PC-3 (cell line): ENCODE measurements at places on chromosomes 6 and 20. TPM values are rescaled to one million over a fixed set of nuclear protein-coding genes. Genes with fewer than 3 reads are reported as not detected.

DNA sequence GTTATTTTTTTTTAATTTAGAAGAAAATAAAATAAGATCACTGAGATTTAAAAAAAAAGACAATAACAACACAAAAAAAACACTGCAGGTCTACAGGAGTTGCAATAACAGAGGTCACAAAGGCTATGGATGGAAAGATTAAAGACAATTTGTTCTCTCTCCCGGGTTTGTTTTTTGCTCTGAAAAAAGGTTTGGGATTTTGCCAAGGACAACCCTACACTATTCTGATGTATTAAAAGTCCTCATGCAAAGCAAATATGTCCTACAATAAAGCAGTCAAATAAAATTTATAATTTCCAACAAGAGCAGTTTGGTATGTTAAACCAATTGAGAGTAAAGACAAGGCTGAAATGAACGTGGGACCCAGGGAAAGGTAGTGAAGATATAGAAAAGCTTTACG lies 55.6 kb downstream of the PTPRK start:
- DNase-seq, result no peak

OPRM1 gene
- total RNA-seq, result not detected in 2 replicates

DNA sequence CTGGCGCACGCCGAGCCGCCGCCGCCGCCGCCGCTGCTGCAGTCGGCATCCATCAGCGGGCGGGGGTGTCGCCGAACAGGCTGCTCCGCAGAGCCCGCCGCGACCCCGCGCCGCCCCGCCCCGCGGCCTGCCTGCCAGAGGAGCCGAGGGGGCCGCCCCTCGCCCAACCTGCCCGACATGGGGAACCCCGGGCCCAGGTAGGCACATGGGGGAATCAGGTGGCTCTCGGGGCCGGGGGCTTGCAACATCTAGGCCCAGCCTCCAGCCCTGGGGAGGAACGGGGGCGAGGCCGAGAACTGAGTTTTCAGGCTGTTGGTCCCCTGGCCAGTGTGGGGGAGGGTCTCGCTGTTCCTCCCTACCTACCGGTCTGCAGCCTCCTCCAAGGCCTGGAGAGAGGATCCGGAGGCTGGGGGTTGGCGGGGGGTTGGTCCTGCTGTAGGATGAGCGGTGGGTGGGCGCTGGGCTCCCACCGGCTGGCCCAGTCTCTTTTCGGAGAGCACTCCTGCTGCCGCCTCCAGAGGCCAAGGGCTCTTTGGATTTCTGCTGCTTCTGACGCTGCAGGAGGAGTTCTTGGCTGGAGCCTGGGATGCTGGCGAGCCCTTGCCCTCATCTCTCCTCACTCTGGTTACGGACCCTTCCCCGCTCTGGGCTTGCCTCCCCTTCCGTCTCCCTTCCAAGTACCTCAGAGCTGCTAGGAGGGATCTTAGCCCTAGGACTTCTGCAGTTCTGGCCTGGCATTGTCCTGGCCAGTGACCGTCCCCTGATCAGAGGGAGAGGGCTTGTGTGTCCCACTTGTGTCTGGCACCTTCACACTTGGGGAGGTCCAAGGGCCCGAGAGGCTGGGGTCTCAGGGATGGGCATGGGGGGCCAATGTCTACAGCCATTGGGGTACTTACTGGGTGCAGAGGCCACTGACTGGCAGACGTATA lies at the start of gene EPB41L1:
Gene EPB41L1 (plus strand): TSS at position 41 of the 929 bp plus-strand sequence. CDS start 19,038 bp downstream, outside the sequence.
- peak; percentile 11 for DNase-seq

SLC52A3 gene
- 4.2 and 5.9 TPM in 2 replicates for total RNA-seq

- peak; percentile 98 for DNase-seq
Measured at GRCh38 chr20:48295445-48295903, 510.2 kb upstream of the SULF2 start.

DNA sequence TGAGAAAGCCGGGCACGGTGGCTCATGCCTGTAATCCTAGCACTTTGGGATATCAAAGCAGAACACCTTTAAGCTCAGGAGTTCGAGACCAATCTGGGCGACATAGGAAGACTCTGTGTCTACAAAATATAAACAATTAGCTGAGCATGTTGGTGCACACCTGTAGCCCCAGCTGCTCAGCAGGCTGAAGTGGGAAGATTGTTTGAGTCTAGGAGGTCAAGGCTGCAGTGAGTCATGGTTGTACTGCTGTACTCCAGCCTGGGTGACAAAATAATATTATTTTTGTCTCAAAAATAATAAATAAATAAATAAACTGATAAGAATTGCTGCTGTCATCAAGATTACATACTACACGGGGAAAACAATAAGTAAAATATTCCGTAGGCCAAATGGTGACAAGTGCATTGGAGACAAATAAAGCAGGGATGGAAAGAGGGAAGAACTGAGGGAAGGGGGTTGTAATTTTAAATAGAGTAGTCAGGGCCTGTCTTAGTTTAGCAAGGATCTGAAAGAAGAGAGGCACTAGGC lies 14.0 kb upstream of the TOP1 start:
- DNase-seq, result no peak

- peak; percentile 77 for DNase-seq
Measured at GRCh38 chr6:21731411-21732031, 138.0 kb downstream of the SOX4 start.

DNA sequence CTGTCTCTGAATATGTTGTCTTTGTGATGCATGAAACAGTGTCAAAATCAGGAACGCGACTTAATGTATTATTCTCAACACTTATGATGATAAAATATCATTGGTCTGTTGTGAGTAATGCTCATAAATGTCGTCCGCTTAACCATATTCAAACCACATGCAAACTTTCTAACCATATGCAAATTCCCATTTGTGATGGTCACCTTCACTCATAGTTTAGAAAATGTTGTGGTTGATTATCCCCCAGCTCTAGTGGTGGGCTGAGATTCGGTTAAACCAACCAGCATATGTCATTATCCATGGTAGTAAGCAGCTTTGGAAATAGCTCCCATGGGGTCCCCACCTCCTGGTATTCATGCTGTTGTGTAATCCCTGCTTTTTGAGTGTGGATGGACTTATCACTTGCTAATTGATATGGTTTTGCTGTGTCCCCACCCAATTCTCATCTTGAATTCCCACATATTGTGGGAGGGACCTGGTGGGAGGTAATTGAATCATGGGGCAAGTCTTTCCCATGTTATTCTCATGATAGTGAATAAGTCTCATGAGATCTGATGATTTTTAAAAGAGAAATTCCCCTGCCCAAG lies 360.0 kb upstream of the TSHZ2 start:
- no peak for DNase-seq

- peak; percentile 68 for DNase-seq
Measured at GRCh38 chr6:135358251-135358821, 139.2 kb downstream of the AHI1 start.

ZNF133 gene
- total RNA-seq, result 16.3 and 17.1 TPM in 2 replicates

GRCh38 chr6:103723438-103724322 lies 1136.0 kb downstream of the HACE1 start:
- no peak for DNase-seq

- DNase-seq, result no peak
Measured at GRCh38 chr6:466564-466963, 75.0 kb downstream of the IRF4 start.

THBD gene
- total RNA-seq, result 3.1 and 4.5 TPM in 2 replicates

GRCh38 chr6:3081960-3082359 lies 13.7 kb downstream of the RIPK1 start:
- no peak for DNase-seq

ITCH gene
- 49.4 and 54.8 TPM in 2 replicates for total RNA-seq

DNA sequence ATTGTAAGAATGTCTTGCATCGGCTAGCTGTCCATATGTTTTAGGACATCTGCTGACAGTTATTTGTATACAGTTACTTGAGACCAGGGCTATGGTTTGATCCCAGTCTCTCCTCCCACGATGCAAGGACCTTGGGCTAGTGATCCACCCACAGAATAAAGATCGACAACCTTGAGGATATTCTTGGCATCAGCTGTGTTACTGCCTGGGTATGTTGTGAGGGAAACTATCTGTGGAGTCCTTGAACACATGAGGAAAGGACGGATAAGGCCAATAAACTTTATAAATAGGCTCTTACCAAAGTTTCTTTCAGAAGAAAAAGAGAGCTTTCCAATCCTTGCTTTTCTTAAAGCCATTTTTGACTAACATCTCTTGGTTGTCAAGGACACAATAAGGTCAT lies 70.8 kb upstream of the HEY2 start:
- DNase-seq, result no peak

- no peak for DNase-seq
Measured at GRCh38 chr6:11295969-11296368, 63.5 kb upstream of the NEDD9 start.

DNA sequence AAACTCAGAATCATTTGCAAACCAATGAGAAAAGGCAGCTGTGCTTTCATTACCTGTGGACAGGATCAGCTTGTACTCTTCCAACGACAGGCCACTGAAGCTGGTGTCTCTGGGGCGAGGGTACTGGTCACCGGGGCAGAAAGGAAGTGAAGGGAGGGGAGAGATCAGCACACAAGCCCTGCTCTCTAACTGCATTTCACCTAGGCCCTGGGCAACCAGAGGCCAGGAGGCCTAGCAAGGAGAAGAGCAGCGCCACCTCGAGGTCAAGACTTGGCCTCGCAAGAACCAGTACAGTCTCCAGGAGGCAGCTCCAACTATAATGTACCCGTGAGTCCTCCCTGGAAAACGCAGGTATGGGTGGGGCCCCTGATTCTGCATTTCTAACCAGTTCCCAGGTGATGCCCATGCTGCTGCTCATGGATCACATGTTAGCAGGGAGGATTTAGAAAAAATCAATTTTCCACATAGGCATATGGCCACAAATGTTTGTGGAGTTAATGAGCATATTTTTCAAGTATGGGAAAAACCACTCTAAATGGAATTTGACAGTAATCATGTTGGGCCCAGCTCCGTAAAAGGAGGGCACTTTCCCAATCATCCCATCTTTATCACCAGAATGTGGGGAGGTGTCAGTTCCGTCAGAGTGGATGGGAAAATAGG lies 11.0 kb downstream of the UQCC2 start:
- DNase-seq, result peak; percentile 78

DNA sequence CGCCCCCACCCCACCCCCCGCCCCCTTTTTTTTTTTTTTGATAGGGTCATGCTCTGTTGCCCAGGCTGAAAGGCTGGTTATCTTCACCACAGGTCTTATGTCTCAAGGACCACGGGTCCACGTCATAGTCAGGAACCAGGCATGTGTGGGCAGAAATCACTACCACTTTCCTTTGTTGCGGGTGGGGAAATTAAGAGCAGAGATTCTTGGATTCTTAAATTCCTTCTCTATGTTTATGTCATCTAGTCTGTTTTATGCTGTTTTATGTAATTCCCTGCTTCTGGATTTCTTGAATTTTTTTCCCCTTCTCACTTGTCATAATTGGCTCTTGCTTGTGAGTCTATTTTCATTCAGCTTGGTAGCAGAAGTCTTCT lies 25.8 kb upstream of the PLCG1 start:
- DNase-seq, result no peak

DUSP22 gene
- 26.3 and 37.8 TPM in 2 replicates for total RNA-seq

PCK1 gene
- not detected in 2 replicates for total RNA-seq

- DNase-seq, result no peak
Measured at GRCh38 chr20:420721-421574, 12.8 kb downstream of the RBCK1 start.

HS3ST5 gene
- 0.86 and 1.2 TPM in 2 replicates for total RNA-seq

KAT14 gene
- 10.8 and 12.5 TPM in 2 replicates for total RNA-seq

- DNase-seq, result no peak
Measured at GRCh38 chr6:36685926-36686667, 7.6 kb downstream of the CDKN1A start.

DNA sequence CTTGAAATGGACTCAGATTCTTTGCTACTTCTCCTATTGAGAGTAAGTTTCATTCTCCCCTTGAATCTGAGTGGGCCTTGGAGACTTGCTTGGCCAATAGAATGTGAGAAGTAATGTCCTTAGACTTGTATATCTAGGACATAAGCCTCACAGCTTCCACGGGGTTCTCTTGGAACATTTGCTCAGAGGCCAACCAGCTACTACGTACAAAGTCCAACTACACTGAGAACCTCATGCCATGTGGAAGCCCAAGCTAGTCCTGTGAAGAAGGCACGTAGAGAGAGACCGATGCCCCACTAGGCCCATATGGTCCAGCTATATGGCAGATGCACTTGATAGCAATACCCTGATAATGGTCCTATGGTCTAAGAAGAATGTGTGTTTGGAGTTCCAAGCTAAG lies 22.9 kb downstream of the TMEM14A start:
- DNase-seq, result no peak

CD83 gene
- total RNA-seq, result 13.0 and 15.2 TPM in 2 replicates

MAFB gene
- 0.04 TPM in 1 of 2 replicates, not detected in the other for total RNA-seq

GRCh38 chr6:24974182-24975171 lies 38.7 kb upstream of the RIPOR2 start:
- peak; percentile 7 for DNase-seq

VARS1 gene
- 89.8 and 130 TPM in 2 replicates for total RNA-seq

C20orf141 gene
- total RNA-seq, result not detected in 2 replicates

NKX2-4 gene
- not detected in 2 replicates for total RNA-seq

GRCh38 chr6:102355578-102355977 lies 962.1 kb downstream of the GRIK2 start:
- no peak for DNase-seq

- no peak for DNase-seq
Measured at GRCh38 chr6:65231616-65232015, 475.4 kb downstream of the EYS start.

DNA sequence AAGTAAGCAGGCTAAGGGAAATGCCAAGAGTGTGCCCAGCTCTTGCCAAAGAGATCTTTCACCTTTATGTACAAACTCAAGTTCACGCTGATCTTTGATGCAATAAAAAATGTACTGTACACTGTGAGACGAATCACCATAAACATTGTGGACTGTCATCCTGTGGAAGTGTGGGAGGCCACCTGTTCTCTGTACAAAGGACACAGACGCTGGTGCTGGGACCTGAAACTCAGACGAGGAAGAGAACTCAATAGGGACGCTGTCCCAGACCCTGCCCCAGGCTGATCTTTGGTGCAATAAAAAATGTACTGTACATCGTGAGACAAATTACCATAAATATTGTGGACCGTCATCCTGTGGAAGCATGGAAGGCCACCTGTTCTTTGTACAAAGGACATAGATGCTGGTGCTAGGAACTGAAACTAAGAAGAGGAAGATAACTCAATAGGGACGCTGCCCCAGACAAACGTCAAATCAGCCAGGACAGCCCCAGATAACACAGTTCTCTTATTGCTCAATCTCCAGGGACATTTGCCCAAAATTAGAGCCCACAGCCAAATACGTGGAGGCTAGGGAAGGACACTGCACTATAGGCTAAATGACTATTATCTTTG lies 312.7 kb upstream of the SGK1 start:
- no peak for DNase-seq

DNA sequence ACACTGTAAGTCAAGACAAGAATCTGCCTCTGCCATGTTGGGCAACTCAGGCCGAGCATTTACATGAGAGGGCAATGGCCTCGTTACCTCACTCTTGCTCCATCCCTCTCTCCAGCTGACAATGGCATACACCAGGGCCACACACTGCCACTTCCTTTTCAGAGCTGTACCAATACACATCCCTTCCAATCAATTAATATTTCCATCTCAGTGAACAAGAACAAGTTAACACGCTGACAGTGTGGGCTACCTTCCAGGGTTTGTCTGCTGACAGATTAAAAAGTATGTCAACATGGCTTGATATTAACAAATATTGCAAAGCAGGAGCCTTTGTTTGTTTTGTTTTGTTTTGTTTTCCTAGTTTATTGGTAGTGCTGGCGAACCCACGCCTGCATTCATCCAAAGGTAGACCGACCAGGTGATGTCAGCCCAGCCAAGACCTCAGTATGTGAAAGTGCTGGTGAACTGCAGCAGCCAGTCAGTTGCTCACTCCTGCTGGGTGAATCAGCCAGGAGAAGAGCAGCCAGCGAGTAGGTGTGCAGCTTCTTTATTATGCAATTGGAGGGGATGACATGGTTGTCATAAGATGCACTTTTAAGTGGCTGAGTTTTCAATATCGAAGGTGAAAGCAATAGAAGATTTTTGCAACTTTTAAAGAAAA lies 487.3 kb upstream of the JARID2 start:
- peak; percentile 80 for DNase-seq

PI3 gene
- total RNA-seq, result 175 and 188 TPM in 2 replicates

RNASET2 gene
- total RNA-seq, result 51.8 and 77.4 TPM in 2 replicates
